Keratinocyte (primary cell): ENCODE measurements at places on chromosomes 6 and 20. TPM values are rescaled to one million over a fixed set of nuclear protein-coding genes. Genes with fewer than 3 reads are reported as not detected.

The SLC35D3 gene
- not detected in 3 replicates for polyA plus RNA-seq

The PROKR2 gene
- not detected in 3 replicates for polyA plus RNA-seq

- no peak overlapping the region for H3K27ac ChIP-seq
- DNase-seq: no peak
- peaks cover 8% of the 10 kb centered on the region for H3K36me3 ChIP-seq
- no peaks in the 10 kb centered on the region for H3K27me3 ChIP-seq
Measured at GRCh38 chr6:53333439-53334408, 15.0 kb downstream of the ELOVL5 start.

DNA sequence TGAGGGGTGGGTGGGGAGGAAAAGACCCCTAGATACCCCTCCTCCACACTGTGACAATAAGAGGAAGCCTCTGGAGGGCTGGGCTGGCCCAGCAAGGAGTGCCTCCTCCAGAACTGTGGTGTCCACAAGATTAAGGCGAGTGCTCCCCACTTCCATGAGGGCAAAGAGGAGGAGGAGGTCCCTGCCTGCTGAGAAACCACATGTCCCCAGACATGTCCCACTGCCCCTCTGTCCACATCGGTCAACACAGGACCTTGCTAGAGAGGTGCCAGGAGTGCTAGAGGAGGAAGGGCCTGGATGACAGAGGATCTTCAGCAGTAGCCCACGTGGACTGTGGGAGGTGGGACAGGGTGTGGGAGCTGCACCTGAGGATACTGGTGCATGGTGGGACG, 3.1 kb downstream of the RAET1G start:
- no peaks in the 10 kb centered on the region for H3K27me3 ChIP-seq
- no peak overlapping the region for H3K4me3 ChIP-seq
- no peak for DNase-seq
- H3K4me1 ChIP-seq: peaks cover 16% of the 10 kb centered on the region

GRCh38 chr6:42396720-42397119, 55.0 kb downstream of the TRERF1 start:
- H3K27ac ChIP-seq: no peak overlapping the region
- no peaks in the 10 kb centered on the region for H3K36me3 ChIP-seq
- H3K4me1 ChIP-seq: peaks cover 7% of the 10 kb centered on the region
- H3K4me3 ChIP-seq: no peak overlapping the region

- no peaks in the 10 kb centered on the region for H3K27me3 ChIP-seq
- no peaks in the 10 kb centered on the region for H3K4me1 ChIP-seq
- H3K27ac ChIP-seq: no peak overlapping the region
- no peaks in the 10 kb centered on the region for H3K36me3 ChIP-seq
- DNase-seq: no peak
- no peak overlapping the region for H3K4me3 ChIP-seq
Measured at GRCh38 chr6:142860498-142860897, 84.5 kb downstream of the HIVEP2 start.

DNA sequence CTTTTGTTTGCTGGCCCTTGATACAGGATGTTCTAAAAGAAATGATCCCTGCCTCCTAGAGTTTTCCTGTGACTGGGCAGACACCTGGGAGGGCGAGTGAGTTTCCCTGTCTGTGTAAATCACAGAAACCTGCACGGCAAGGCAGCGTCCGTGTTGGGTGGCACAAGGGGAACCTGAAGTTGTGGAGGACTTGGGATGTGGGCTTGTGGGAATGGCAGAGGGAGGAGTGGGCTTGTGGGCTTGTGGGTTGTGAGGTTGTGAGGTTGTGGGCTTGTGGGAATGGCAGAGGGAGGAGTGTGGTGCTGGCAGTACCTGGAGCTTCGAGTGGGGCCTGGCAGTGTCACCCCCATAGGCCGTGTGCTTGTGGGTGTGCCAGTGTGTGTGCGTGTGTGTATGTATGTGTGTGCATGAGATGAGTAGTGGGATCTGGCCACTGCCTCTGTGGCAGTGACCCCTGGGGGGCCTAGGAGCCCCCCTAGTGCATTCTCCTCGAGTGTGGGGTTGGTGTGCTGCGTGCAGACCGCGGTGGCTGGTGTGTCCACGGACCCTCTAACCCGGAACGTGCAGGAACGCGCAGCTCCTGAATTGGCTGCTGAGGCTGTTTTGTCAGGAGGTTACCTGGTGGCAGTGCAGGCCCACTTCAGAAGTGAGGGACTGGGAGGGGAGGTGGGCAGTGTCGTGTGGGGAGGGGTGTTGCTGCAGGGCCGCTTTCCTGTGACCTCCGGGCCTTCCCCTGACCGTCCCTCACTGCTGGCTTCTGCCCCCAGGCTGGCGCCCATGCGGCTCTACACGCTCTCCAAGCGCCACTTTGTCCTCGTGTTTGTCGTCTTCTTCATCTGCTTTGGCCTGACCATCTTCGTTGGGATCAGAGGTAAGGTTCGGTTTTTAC, 13.0 kb downstream of the TMEM181 start:
- no peak for DNase-seq
- H3K4me1 ChIP-seq: peaks cover 24% of the 10 kb centered on the region
- H3K36me3 ChIP-seq: peaks cover 15% of the 10 kb centered on the region
- no peaks in the 10 kb centered on the region for H3K27me3 ChIP-seq
- H3K27ac ChIP-seq: peak overlapping the region; percentile 36
- no peak overlapping the region for H3K4me3 ChIP-seq

GRCh38 chr6:90611543-90612312, 24.9 kb upstream of the MAP3K7 start:
- H3K4me1 ChIP-seq: no peaks in the 10 kb centered on the region
- H3K27me3 ChIP-seq: peaks cover 7% of the 10 kb centered on the region
- no peaks in the 10 kb centered on the region for H3K36me3 ChIP-seq
- H3K27ac ChIP-seq: no peak overlapping the region
- no peak for DNase-seq

DNA sequence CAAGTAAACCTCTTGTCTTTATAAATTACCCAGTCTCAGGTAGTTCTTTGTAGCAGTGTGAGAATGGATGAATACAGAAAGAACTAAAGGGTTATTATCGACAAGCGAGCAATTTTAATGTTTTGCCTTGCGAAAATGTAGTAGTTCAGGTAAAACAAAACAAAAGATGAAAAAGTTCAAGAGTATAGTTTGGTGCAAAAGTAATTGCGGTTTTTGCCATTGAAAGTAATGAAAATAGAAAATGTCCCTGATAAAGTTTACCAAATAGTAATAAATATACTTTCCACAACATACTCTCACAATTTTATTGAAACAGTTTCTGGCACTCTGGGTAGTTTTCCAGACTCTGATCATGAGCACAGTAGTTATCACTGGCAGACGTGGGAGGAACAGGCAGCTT, 71.9 kb upstream of the SLC35B3 start:
- no peaks in the 10 kb centered on the region for H3K36me3 ChIP-seq
- DNase-seq: no peak
- H3K27ac ChIP-seq: no peak overlapping the region

DNA sequence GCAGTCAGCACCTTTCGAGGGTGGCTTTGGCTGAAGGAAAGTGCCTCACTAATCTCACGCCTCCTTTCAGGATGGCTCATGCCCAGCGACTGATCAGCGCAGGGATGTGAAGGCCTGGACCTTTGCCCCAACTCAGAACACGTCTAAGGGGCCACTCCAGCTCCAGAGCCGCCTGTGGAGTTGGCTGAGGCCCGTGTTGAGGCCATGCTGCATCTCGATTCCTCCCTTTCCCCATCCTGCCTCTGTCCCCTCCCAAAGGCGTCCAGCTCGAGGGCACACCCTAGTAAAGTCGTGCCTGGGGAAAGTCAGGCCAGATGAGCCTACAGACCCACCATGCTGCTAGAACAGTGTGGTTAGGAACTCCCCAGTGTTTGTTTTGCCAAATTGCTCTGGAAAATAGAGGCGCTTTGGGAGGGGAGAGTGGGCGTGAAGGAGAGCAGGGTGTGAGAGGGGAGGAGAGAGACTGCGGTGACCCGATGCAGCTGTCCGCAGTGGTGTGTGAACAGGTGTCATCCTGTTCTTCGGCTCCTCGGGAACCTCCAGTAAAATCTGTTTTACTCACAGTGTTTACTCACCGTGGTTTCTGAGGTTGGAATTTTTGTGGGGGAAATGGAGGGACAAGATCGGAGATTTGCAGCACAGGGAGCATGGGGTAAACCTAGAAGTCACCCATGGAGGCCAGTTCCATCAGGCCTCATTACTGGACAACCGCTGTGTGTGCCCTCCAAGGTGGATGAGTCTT, 85.0 kb upstream of the PMEPA1 start:
- no peak for DNase-seq
- H3K4me1 ChIP-seq: no peaks in the 10 kb centered on the region
- H3K27ac ChIP-seq: no peak overlapping the region
- H3K36me3 ChIP-seq: no peaks in the 10 kb centered on the region
- no peak overlapping the region for H3K4me3 ChIP-seq
- peaks cover 37% of the 10 kb centered on the region for H3K27me3 ChIP-seq

DNA sequence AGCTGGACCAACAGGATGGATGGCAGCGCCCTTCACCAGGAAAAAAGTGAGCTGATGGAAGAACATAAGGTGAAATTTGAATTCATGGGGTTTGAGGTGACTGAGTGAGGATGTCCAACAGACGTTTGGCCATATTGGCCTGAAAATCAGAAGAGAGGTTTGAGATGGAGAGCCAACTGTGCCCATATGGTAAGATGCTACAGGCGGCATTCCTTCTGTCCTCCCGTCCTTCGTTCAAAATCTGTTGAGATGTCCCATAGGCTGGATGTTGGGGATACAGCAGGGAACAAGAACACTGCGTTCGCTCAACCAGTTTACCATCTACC, 468 bp upstream of the CMTR1 start:
- peak overlapping the region; percentile 88 for H3K4me3 ChIP-seq
- H3K27ac ChIP-seq: peak overlapping the region; percentile 72
- peaks cover 13% of the 10 kb centered on the region for H3K4me1 ChIP-seq

DNA sequence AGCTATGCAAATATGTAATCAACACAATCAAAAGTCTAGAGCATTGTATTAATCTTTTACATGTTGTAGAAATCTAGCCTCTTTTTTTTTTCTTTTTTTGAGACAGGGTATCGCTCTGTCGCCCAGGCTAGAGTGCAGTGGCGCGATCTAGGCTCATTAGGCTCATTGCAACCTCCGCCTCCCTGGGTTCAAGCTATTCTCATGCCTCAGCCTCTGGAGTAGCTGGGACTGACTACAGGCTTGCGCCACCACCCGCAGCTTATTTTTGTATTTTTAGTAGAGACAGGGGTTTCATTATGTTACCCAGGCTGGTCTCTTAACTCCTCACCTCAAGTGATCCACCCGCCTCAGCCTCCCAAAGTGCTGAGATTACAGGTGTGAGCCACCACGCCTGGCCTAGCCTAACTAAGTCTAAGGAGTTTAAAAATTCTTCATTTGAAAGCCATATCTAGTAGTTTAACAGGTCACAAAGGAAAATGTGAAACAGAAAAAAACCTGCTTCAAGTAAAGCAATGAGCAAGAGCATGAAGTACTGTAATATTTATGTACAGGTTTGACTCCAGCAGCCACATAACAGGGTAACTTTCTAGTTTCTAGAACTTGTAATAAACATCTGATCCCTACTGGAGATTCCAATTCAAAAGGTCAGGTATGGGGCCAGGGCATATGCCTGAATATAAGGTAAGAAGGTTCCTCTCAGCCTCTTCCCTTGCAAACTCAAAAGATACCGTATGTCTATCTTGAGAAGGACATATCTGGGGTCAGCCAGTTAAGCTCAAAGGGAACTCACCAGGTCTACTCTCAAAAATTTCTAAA, 4.4 kb downstream of the CPNE1 start:
- H3K27me3 ChIP-seq: no peaks in the 10 kb centered on the region
- no peak for DNase-seq
- peaks cover 2% of the 10 kb centered on the region for H3K36me3 ChIP-seq
- H3K4me3 ChIP-seq: peak overlapping the region; percentile 51

DNA sequence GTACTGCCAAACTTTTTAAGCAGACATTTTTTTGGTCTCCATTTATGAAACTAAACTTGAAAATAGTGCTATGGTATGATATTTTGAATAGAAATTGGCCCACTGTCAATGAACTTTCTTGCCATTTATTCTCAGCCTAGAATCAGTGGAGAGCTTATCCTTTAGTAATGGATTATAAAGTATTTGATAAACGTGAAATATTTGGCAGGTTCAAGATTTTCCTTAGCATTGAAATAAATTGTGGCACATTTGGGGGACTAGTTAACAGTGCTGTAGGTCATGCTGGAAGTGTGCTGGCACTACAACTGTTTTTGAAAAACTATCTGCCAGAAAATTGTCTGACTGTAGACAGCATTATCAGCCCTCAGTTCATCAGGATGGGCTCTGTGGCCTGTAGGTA, 2.1 kb downstream of the PRSS35 start:
- H3K27me3 ChIP-seq: peaks cover 4% of the 10 kb centered on the region
- no peaks in the 10 kb centered on the region for H3K36me3 ChIP-seq
- no peak overlapping the region for H3K27ac ChIP-seq
- no peak overlapping the region for H3K4me3 ChIP-seq
- no peak for DNase-seq

The WFDC2 gene
- 0.44 TPM in 1 of 3 replicates, not detected in the others for polyA plus RNA-seq

DNA sequence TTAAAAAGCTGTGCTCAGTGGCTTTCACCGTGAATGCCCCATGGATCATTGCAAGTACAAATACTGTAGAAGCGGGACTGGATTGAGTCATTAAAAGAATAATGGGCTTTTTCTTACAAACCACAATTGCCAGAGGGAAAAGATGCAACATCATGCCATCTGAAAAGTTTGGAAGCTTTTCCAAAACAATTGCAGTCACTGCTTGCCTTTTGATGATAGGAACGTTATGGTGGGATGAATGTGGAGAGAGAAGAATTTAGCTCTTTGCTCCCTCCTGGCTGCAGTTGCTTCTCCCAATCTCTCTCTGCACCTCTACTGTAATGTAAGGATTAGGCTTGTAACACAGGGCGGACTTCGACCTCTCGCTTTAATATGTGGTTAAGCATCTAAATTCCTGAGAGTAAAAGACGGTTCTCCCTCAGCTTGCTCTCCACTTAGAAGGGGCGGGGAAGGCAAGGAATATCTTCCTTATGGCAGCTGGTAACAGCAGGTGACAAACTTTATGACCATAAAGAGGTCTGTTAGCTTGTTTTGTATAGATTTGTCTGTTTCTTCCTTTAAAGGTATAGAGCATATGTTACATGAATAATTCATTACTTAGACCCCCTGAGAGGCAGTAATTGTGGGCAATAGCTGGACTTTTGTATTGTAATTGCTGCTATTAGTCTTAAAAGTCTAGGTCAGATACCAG, 376.1 kb downstream of the UTRN start:
- no peaks in the 10 kb centered on the region for H3K27me3 ChIP-seq
- peaks cover 36% of the 10 kb centered on the region for H3K4me1 ChIP-seq
- H3K36me3 ChIP-seq: no peaks in the 10 kb centered on the region
- no peak overlapping the region for H3K27ac ChIP-seq

DNA sequence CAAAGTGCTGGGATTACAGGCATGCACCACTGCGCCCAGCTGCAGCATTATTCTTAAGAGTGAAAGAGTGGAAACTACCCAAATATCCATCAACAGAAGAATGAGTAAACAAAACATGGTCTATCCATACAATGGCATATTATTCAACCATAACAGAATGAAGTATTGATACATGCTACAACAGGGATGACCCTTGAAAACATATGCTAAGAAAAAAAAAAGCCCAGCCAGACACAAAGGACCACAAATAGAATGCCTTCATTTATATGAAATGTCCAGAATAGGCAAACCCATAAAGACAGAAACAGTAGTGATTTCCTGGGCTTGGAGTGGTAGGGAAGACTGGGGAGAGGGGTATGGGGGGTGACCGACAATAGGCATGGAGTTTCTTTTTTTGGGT, 7.1 kb downstream of the TUBB2B start:
- DNase-seq: no peak
- peaks cover 15% of the 10 kb centered on the region for H3K27me3 ChIP-seq
- no peak overlapping the region for H3K4me3 ChIP-seq
- H3K27ac ChIP-seq: no peak overlapping the region
- no peaks in the 10 kb centered on the region for H3K36me3 ChIP-seq

- H3K36me3 ChIP-seq: no peaks in the 10 kb centered on the region
- no peaks in the 10 kb centered on the region for H3K4me1 ChIP-seq
- H3K4me3 ChIP-seq: no peak overlapping the region
- no peak overlapping the region for H3K27ac ChIP-seq
- DNase-seq: no peak
Measured at GRCh38 chr20:8656335-8656734, 412.6 kb upstream of the PLCB4 start.
